ENCODE measurements at places on chromosomes 2 and 18.

- DNase-seq: no peak
These were observed 267.9 kb downstream of the NYAP2 start for GRCh38 chr2:225667445-225667844.

GRCh38 chr2:239678186-239678490 lies 277.3 kb upstream of the HDAC4 start:
- no peak for DNase-seq

DNA sequence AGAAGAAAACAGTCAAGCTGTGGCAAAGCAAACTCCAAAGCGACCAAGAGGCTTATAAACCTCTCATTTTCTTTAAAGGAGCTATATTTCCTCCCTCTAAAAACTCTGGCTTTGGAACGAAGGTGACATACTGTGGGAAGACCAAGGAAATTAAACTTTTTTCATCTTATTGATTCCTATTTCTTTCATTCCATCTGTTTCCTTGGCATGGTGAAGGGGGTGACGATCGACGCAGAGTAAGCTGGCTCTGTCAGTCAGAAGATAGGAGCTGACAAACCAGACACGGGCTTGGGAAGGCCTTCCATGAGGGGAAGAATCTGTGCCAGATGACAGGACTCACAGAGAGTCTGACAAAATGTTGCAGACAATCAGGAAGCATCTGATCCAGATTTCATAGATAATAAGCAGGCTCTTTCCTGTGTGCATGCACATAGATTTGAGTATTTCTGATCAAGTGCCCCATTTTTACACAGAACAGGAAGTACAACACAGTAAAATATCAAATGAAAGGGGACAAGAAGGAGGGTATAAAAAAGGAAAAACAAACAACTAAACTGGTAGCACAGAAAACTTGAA lies 261.7 kb downstream of the SATB2 start:
- DNase-seq: no peak

GRCh38 chr2:238967031-238967977 lies 119.4 kb downstream of the TWIST2 start:
- no peak for DNase-seq

DNA sequence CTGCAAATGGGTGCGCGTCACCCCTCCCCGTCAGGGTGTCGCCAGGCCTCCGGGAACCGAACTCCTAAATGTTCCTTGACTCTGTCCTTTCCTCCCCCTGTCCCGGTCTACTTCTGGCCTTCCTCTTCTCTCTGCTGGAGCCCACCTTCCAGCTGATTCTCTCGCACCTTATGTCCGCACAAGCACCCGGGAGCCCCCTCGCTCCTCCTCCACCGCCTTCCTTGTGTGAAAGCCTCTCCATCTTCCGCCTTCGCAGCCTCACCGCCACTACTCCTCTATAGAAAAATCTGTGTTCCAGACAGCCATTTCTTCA lies 627 bp upstream of the KIF3C start:
- no peak for DNase-seq

Measured in DMS53 (cell line).